CD4-positive, alpha-beta T cell treated with Interleukin-12 subunit alpha and Interleukin-12 subunit beta, for 1 hour (primary cell): ENCODE measurements at places on chromosomes 2 and 18.

DNA sequence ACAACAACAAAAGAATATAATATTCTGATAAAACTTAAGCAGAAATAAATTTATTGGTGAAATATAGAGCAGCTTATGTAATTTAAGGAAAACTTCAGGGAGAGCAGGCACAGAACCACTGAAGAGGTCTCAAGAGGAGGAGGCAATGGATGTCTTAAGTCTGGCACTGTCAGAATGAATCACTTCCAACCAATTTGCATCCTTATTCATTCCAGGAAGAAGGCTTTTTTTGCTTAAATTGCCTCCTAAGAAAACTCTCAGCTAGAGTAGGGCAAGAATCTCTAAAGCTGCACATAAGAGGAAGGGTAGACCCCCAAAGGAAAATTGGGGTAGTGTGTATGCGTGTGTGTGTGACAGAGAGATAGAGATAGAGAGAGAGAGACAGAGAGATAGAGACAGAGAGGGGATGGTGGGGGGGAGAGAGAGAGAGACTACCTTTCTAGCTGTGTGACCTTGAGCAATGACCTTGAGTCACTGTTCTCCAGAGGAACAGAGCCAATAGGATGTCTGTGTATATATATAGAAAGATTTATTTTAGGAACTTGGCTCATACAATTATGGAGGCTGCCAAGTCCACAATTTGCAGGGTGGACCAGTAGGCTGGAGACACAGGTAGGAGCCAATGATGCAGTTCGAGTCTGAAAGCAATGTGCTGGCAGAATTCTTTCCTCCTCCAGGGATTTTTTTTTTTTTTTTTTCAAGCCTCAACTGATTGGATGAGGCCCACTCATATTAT lies 96.4 kb upstream of the LINC00305 start:
- no peak for DNase-seq

DNA sequence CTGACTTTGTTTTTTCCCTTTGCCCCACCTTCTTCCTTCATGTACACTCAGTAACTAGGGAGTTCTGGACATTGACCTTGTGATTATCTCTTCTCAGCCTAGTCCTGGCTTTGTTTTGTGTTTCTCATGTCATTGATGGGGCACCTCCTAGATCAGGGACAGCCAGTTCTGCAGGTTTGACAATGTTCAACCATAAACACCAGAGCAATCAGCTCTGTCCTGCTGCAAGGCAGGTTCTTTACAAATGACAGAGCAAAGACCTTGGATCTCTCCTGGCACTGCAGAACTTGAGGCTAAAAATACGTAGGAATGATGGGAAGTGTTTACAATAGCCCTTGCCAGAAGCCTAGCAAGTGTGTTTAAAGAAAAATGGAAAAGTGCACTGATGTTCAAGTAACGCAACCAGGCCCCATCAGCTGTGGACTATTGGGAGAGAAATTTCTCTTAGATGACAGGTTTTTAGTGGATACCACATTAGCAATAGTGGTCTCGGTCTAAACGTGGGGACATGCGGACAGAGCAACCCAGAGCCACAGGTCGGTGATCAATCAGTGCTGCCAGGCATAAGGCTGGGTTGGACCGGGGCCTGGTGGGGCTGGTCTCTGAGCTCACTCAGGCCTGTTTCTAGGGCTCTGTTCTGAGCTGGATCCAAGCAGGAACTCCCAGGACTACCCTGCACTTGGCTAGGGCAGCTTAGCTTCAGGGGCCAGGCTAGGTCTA lies 76.8 kb downstream of the SOWAHC start:
- DNase-seq = no peak

DNA sequence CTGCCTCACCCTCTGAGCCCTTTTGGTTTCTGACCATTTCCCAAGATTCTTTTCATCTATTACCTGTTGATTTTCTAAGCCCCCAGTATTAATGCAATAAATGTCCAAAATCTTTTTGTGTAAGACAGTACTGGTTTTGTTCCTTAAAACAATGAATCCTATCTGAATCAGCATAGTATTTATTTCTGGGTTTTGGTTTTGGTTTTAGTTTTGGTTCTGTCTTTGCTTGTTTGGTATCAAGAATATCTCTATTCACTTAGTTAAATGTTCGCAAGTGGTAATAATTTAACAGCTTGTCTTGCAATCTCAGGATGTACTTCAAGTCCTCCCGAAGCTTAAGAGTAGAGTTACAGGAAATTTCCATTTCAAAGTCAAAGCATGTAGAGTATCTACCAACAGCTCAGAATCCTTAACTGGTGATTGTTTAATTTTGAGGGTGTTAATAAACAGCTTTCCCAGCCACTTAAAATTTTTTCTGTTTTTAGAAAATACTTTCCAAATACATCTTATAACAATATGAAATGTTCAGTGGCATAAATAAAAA lies 67.7 kb upstream of the NEDD4L start:
- no peak for DNase-seq

GRCh38 chr2:27573452-27573851 lies 9.4 kb upstream of the ZNF512 start:
- DNase-seq = no peak

DNA sequence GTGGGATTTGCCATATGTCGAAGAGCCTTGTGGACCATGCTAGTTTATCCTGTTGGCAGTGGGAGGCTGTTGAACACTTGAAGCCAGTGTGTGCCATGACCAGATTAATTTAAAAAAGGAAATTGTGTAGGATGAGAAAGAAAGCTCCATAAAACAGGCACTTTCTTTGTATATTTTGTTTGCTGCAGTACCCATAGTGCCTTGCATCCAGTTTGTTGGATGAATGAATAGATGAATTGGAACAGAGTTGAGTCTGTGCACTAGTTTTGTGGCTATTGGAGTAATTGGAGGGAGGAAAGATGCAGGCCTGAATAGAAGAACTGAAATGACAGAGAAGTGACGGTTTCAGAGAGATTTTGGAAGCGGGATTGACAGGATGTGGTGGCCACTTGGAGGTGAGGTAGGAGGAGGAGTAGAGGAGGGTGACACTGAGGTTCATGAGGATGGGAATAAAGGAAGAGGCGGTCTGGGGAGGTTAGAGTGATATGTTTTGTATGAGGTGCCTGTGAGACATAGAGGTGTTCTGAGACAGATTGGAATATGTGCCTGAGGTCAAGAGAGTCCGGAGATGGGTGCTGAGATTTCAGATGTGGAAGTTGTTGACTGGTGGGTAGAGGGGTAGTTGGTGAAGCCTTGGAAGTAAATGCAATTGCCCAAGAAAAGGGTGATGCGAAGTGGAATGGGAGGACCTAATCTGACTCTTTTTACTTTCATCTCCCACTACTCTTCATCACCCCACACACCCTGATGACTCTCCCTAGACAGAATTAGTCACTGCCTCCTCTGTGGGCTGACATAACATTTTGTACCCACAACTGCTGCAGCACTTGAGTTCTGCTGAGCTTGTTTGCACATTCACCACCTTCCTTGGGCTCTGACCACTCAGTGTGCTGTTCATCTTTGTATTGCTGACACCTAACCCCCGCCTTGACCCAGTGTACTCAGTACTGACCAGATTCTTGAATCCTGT lies 5.1 kb downstream of the DGUOK start:
- no peak for DNase-seq

- DNase-seq = no peak
These were observed 247.3 kb upstream of the SP5 start for GRCh38 chr2:170467568-170468422.

DNA sequence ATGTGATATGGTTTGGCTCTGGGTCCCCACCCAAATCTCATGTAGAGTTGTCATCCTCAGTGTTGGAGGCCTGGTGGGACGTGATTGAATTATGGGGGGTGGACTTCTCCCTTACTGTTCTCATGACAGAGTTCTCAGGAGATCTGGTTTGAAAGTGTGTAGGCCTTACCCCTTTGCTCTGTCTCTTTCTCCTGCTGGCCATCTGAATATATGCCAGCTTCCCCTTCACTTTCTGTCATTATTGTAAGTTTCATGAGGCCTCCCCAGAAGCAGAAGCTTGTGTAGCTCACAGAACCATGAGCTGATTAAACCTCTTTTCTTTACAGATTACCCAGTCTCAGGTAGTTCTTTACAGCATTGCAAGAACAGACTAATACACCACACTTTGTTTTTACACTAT lies 222.3 kb downstream of the DOK6 start:
- no peak for DNase-seq

GRCh38 chr2:191155608-191156071 lies 4.8 kb upstream of the STAT4 start:
- DNase-seq = peak; percentile 64

DNA sequence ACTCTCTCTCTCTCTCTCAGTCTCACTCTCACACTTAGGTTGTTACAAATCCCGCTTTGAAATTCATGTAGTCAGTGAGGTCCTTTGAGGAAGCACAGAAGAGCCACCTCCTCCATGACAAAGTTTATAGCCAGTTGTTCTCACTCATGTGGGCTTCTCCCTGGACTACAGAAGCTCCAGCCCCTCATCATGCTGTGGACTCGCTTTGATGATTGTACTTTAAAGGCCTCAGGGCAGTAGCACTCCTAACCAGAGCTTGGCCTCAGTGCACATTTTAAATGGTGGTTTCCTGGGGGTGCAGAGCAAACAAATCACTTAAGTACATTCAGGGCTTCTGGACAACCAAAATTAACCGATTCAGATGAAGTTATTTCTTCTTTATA lies 115.7 kb downstream of the MTCL1 start:
- no peak for DNase-seq

DNA sequence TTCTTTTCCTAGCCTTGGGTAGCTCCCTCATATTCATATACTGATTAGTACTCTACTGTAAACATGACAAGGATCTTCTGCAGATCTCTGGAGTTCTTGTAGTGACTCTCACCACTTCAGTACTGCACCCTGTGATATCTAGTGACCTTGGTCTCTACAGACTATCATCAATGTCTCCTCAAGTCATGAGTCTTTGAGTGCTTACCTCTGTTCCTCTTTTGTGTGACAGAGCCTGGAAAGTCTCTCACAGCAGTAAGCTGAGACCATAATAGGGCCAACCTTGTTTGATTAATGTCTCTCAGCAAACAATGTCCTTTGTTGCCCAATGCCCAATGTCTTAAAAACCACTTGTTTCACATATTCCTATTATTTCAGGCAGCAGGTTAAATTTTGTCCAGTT lies 34.2 kb upstream of the BAZ2B start:
- DNase-seq = no peak

- no peak for DNase-seq
These were observed 312.8 kb upstream of the FANCL start for GRCh38 chr2:58553937-58554336.

GRCh38 chr18:46297621-46298020 lies 193.4 kb downstream of the HAUS1 start:
- DNase-seq = no peak

- DNase-seq = no peak
These were observed 67.4 kb downstream of the POLE4 start for GRCh38 chr2:75025633-75026380.

DNA sequence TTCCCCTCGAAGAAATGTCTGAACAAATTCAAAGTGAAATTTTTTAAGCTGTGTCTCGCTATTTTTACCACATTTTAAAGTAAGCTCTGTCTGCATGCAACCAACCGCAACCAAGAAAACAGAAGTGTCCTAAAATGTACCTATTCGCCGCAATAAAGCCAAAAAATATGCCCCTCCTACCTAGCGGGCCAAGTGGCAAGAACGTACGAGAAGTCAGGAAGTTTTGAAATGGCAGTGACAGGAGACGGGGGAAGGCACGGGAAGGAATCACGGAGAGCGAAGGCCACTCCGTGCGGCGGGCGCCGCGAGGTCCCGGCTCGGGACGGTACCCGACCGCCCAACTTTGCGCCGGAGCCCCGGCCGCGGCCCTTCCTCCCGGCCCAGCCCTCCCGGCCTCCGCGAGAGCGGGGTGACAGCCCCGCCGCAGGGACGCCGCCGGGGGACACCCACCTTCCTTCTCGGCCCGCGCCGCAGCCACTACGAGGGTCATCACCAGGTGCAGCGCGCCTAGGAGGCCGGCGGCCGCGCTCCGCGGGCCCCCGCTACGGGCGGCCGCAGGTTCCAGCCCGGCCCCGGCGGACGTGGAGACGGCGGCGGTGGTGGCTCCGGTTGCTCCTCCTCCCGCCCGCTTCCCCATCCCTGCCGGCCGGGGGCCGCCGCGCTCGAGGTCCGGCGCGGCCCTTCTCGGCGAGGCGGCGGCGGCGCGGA lies 568 bp downstream of the TMEM131 start:
- peak; percentile 59 for DNase-seq
